ENCODE measurements at places on chromosomes 6 and 20.
A peak's percentile ranks its signal among the peaks of the same experiment; 100 is the strongest.

DNA sequence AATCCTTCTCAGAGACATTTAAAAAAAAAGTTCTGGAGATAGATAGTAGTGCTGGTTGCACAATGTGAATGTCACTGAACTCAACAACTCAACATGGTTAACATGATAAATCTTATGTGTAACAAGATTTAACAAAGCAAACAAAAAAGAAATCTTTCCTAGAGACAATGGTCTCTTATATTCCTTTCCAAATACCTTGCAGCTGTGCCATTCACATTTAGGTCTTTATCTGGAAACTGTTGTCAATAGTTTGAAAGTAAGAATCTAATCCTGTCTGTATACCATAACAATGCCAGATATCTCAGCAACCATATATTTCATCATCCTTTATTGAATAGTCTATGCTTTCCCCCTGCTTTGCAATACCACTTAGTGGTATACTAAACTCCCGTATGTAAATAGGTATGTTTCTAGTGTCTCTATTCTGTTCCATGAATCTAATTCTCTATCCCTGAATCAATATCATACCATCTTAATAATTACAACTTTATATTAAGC is 2.1 kb downstream of the SERAC1 start:
- no peak for DNase-seq

GRCh38 chr6:166777096-166777630 is 150.1 kb upstream of the RPS6KA2 start:
- no peak for DNase-seq

DNA sequence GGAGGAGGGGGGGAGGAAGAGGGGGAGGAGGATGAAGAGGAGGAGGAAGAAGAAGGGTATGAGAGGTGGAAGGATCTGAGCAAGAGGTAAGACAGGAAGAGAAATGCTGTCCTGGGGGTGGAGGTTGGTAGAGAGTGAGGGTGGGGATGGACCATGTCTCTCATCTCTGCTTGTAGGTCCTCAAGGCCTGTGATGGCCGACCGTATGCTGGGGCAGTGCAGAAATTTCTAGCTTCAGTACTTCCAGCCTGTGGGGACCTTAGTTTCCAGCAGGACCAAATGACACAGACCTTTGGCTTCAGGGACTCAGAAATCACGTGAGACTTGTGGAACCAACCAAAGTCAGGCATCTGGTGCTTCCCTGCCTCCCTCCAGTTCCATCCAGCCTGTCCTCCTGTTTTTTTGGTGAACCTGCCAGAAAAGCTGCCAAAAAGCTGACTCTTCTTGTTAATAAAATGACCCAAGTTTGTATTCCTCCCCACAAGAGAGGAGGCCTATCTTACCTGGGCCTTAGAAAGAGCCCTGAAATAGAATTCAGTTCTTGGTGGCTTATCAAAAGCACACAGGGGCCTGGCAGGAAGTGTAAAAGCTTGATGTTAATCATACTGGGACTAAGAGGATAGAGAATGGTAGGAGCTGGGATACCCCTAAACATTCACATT is 2.5 kb upstream of the C4A start:
- no peak for DNase-seq

DNA sequence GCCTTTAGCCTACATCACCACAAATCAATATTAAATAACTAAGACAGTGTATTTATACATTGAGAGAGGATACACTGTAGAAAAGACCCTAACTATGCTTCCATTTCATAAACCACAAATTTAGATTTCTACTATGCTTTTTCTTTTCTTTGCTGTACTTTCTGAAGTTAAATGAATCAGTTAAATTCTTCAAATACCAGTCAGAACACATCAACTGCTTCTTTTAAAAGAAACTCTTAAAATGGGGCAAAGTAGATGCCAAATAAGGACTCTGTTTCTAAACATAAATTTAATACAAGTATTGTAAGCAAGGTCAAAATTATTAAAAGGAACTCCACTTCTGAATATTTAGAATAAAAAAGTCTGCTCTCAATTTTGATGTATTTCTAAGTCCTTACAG is 76.9 kb downstream of the GMDS start:
- DNase-seq: no peak

- DNase-seq: no peak
Observed at GRCh38 chr6:30657454-30657853, 10.5 kb downstream of the C6orf136 start.

GRCh38 chr6:45803071-45803470 is 212.6 kb downstream of the CLIC5 start:
- DNase-seq: no peak

GRCh38 chr20:48172357-48172702 is 387.0 kb upstream of the SULF2 start:
- no peak for DNase-seq

DNA sequence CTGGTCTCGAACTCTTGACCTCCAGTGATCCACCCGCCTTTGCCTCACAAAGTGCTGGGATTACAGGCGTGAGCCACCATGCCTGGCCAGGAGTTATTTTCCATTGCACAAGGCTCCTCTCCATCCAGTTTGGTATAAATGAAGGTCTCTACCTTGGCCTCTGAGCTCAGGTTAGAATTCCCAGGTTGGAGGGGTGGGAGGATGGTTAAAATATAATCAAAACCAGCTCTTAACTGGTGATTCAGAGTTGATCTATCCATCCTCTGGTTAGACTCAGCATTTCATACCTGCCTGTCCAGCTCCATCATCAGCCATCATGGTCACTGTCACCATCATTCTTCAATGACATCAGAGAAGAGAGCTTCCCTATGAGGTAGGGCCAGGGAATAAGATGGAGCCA is 2.6 kb upstream of the SLC22A7 start:
- DNase-seq: no peak

GRCh38 chr6:24931718-24932691 is 3.8 kb downstream of the RIPOR2 start:
- DNase-seq: no peak

DNA sequence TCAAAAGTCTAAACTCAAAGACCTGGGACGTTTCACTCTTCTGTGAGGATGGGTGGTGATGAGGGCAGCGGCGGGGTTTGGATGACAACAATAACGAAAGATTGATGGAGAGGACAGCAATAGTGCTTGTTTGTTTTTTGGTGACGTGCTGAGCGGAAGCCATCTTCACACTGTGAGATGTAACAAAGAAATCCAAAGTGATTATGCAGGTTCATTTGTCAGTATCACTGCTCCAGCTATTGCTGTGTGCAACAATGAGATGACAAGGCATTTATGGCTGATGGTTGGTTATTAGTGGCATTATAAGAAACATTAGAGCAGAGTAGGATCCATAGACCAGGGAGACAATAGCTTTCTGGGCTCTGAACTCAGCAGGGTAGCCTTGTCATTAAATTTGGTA is 306.7 kb downstream of the RNF144B start:
- DNase-seq: no peak

GRCh38 chr20:20259533-20259932 is 108.4 kb upstream of the INSM1 start:
- no peak for DNase-seq

DNA sequence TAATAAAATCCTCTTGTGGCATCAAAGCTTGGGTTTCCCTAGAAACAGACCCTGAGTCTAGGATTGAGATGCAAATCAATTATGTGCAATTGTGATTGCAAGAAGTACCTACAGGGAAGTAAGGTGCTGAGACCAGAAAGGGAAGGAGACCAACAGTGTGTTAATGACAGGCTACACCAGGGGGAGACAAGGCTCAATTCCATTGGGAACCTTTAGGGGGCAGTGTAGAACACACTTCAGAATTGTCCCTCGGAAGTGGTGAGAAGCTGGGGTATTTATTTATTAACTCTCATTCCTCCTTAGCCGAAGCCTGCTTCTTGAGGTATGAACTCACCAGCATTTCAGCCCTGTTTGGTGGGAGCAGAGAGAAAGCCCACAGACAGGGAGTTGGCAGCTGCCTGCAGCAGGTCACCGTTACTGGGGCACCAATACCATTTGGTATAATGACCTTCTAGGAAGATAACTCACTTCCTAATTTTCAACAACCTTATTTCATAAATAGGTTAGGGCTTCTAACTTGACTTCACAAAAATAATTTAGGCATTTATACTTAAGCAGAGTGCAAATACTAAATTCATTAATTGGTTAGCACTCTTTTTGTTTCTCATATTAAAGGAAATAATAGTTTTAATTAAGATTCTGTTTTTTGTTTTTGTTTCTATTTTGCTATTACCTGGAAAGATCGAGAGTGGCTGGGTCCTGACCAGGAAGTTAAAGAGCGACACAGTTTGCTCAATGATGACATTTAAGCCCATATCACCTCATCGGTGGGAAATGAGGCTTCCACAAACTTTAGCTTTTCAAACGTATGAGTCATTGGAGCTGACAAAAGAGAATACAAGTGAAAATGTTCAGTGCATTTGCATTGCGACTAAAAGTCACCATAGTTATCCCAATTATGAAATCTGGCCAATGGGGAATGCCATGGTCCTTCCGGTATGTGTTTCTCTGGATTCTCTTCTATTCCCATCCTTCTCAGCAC is 94.8 kb downstream of the BTBD3 start:
- peak; percentile 21 for DNase-seq

GRCh38 chr6:137043710-137044365 is 927 bp downstream of the IL20RA start:
- no peak for DNase-seq

DNA sequence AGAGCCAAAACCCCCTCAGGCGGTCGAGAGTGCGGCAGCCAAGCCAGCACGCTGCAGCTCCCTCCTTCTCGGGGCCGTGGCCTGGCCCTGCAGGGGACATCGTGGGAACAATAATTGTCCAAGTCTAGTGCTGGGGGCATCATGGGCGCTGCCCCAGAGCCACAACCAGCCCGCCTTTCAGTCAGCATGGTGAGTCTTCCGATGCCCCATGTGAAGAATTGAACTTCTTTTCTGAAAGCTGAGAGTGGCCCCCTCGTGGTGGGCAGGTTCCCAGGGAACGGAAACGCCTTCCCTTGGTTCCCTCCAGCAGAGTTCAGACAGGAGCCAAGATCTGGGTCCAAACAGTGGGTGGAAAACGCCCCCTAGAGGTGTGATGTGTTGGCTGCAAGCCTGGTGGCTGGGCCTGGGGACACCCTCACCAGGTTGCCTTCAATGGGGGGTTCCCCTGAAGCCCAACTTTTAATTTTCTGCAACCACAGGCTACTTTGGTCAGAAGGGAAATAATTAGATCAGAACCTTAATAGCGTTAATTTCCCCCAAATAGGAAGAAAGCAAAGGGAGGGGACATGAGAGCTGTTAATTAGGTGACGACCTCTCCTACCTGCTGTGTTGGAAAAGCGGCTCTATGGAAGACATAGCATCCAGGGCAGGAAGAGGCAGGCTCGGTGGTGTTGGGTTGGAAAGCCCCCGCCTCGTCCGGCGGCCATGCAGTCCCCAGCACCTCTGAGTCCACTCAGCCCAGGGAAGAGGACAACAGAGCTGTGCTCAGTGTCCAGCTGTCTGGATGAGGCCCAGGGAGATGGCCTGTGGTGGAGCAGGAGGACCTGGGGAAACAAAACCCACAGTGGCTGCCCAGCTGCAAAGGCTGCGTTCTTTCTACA is 4.7 kb upstream of the MRGBP start:
- peak; percentile 66 for DNase-seq

DNA sequence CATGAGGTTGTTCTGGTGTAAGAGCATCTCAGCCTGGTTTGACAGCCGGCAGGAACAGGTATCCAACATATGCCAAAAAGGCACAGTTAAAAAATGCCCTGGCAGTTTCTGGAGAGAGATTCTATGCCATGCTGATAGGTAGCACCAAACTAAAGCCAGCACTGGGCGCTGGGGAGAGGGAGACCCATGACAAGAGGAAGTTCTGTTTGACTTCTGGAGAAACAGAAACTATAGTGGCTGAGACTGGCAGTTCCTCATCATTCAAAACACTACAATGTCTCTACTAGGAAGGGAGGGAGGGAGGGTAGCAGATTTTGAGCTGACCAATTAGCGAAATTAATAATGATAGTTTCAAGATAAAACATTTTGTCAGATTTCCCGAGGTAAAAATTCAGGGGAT is 174.1 kb downstream of the ADAT2 start:
- DNase-seq: peak; percentile 15

DNA sequence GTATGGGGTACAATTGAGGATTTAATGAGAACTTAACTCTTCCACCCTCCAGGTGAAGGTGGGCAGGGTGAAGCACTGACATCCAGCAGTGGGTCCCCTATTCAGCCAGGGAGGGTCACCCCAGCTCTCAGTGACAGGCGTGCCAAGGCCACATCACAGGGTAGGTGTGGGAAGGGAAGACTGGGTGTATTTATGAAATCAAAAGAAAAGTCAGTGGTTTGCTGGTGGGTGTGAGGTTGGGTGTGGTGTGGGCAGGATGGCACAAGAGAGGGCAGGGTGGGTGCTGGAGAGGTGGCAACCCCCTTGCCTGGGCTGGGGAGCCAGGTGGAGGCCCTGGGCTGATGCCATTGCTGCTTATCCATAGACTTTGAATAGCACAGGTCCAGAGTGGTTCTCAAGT is 16.6 kb downstream of the SYNDIG1 start:
- DNase-seq: no peak

DNA sequence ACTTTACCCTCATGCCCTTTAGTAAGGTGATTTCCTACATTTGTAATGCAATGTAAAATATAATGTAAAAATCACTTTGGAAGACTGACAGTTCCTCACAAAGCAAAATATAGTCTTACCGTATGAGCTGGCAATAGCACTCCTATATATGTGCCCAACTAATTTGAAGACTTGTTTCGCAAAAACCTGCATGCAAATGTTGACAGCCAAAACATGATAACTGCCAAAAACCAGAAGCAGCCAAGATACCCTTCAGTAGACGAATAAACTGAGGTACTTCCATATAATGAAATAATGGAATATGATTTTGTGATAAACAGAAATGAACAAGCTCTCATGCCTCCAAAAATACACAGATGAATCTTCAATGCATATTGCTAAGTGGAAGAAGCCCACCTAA is 13.6 kb downstream of the AURKA start:
- DNase-seq: no peak

DNA sequence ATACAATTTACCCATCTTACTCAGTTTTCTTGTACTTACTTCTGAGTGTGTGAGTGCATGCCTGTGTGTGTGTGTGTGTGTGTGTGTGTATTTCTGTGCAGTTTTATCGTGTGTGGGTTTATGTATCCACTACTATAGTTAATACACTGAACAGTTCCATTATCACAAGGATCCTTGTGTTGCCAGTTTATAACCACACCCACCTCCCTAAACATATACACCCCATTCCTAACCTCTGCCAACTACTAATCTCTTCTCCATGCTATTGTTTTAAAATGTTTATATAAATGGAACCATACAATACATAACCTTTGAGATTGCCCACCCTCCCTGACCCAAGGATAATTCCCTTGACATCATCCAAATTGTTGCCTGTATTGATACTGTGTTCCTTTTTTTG is 18.7 kb downstream of the POFUT1 start:
- no peak for DNase-seq

DNA sequence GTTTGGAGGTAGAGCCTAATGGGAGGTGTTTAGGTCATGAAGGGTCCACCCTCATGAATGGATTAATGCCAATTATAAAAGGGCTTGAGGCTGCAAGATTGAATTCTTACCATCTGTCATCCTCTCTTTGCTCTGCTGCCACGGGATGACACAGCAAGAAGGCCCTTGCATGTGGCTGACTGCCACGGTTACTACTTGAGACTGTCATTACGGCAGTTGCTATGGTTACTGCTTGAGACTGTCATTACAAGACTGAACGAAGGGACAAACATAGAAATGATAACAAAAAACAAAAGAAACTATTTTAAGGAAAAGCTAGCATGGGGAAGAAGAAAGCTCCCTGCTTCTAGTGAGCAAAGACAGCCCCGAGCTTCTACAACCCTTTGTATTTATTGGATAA is 715.0 kb downstream of the TFAP2A start:
- DNase-seq: no peak
